ENCODE measurements at places on chromosomes 3 and 15.

GRCh38 chr15:74454764-74455500 lies 6.0 kb downstream of the UBL7 start:
- no peak for DNase-seq

- DNase-seq, result no peak
These were observed 450.9 kb upstream of the THRB start for GRCh38 chr3:24945563-24945962.

DNA sequence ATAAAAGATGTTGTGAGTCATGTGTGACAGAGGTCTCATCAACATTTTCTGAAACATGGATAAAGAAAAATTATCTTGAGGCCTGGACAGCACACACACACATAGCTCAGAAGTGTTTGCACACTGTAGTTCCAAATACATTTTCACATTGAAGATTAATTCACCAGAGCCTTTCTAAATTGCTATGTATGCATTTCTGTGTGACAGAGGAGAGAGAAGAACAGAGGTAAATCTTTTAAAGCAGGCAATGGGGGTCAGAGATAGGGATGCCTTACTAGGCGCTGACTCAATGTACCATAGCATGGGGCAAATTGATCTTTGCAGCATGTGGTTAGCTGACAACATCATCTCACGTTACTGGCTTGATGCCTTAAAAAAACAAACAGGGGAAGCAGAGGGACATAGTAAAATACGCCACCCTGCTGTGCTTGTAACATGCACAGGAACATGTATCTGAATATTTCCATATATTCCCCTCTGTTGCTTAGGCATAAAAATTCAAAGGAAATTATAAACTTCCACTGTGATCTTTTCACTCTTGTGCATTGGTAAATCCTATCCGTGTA lies 7.7 kb downstream of the POU1F1 start:
- no peak for DNase-seq

- no peak for DNase-seq
These were observed 48.5 kb downstream of the EFHB start for GRCh38 chr3:19885468-19885867.

DNA sequence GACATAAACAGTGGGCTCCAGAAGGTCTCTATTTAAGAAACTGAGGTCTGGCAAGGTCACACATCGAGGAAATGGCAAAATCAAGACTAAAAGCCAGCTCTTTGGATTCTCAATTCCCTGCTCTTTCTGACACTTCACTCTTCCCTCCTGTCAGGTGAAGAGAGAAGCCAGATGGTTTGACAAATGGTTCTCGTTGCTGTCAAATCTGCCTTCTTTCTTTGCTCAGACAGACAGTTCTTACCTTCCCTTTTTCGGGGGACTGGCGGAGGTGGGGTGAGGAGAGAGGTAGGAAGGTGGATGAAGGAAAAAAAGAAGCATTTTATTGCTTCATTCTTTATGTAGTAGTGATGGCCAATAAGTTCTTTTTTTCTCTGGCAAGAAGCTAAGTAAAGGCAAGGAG lies 133.4 kb downstream of the LPP start:
- no peak for DNase-seq

DNA sequence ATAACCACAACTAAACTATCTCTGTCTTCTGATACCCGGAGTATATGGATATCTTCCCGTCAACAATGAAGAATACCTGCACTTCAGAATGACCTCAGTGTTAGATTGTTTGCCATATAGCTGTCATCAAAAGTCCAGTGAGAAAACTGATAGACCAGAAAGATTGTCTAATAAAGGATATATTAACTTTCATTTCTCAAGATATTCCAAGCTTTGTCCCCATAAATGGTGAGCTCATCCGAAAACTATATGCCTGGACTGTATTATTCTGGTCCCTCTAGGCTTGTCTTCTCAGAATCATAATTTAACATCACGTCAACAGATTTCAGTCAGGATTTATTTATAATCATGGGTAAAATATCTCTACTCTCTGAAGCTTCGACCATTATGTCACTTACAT lies 100.5 kb downstream of the ATP8B4 start:
- DNase-seq, result no peak

- no peak for DNase-seq
These were observed 30.3 kb downstream of the ABHD2 start for GRCh38 chr15:89118481-89118989.

GRCh38 chr3:136576279-136577009 lies 175.7 kb downstream of the STAG1 start:
- no peak for DNase-seq

GRCh38 chr3:64642327-64643151 lies 45.3 kb downstream of the ADAMTS9 start:
- DNase-seq, result no peak

GRCh38 chr3:80663426-80663825 lies 895.6 kb upstream of the ROBO1 start:
- no peak for DNase-seq

GRCh38 chr3:150357923-150358607 lies 50.0 kb upstream of the TSC22D2 start:
- no peak for DNase-seq

DNA sequence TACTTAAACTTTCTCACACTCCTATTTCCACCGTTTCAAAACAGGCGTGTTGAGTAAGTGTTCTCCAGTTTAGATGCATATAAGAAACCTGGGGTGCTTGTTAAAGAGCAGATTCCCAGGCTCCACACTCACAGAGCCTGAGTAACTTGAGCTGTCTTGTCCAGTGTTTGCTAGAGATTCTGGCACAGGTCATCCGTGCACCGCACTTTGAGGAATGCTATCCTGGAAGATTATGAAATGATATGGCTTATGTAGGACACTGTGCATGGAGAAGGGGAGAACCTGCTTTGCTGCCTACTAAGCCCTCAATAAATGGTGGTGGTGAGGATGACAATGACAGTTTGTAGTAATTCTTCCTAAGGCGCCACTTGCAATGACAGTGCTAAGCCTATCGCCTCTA lies 273.7 kb downstream of the PDZRN3 start:
- no peak for DNase-seq

GRCh38 chr3:177439694-177440269 lies 242.5 kb upstream of the TBL1XR1 start:
- no peak for DNase-seq

DNA sequence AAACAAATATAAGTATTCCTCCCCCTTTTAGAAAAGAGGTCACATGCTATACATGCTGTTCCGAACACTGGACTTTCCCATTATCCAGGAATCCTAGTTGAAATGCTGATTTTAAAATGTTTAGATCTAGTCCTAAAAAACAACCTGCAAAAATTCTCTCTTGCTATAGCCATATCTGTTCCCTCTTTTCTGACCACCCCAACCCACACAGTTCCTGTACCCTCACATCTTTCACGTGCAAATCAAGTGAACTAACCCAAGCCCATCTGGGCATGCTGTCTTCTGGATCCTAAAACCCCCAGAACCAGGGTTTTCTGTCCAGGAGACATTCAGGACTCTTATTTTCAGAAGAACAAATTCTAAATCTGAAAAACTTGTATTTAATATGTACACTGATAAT lies 67.4 kb downstream of the RAD18 start:
- DNase-seq, result no peak

GRCh38 chr3:189204937-189205336 lies 33.2 kb downstream of the TPRG1 start:
- no peak for DNase-seq

DNA sequence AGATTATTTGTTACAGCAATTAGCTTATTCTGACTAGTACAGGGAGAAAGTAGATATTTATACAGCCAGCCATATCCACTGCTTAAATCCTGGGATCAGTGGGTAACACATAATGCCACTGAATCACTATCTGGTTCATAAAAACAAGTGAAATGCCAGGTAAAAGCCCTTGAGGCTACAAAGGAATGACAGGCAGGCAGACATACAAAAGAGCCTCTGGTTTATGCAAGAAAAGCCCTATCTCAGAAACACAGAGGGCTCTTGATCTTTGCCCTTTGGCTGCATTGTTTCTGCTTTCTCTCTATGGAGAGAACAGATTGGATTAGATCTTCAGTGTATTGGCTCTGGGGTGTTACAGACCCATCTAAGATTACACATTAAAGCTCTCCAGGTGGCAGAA lies 115.4 kb upstream of the GADL1 start:
- no peak for DNase-seq

- no peak for DNase-seq
These were observed 250.5 kb downstream of the SHQ1 start for GRCh38 chr3:72597756-72598195.

DNA sequence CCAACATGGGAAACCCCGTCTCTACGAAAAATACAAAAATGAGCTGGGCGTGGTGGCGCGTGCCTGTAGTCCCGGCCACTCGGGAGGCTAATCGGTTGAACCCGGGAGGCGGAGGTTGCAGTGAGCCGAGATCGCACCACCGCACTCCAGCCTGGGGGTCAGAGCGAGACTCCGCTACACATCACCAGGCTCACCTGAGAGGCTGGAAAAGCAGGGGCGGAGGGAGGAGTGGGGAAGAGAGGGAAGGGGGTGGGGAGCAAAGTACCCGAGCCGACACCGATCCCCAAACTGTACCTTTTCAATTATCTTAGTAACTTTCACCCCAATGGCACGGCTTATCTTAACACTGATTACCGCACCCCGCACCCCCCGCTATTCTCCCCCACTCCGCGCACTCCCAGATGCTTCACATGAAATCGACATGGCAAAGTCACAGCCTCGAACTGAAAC lies 46.4 kb upstream of the SYNM start:
- no peak for DNase-seq

DNA sequence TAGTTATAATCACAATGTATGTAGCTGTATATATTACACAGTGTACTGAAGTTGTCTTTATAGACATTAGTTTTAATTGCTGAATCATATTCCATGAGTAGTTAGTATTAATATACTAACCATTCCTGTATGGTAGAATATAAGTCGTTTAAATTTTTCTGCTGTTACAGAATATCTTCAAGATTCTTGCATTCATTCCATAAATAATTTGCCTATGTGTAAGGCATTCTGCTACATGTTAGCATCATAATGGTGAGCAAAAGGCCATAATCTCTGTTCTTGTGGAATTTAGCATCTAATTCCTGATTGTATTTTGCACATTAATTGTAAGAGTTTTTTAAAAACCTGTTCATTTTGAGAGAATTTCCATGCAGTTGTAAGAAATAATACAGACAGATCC lies 14.1 kb downstream of the GYG1 start:
- DNase-seq, result no peak

GRCh38 chr3:47794544-47794943 lies 8.4 kb upstream of the DHX30 start:
- no peak for DNase-seq

GRCh38 chr3:53941950-53942349 lies 50.3 kb upstream of the SELENOK start:
- no peak for DNase-seq

DNA sequence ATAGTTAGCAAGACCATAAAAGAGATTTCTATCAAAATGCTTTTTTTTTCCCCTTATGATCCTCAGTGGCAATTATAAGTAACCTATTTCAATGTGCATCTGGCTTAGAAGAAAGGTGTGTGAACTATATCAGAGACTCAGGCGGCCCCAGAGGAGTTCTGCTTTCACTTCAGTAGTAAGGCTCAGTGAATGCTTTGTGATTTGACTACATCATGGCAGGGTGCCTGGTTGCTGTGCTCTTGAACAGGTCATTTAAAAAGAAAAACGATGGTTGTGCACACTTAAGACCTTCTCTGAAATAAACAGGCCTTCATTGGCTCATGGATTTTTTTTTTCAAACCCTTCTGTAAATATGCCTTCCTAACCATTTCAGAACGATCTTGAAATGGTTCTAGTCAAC lies 400.4 kb upstream of the RARB start:
- no peak for DNase-seq

DNA sequence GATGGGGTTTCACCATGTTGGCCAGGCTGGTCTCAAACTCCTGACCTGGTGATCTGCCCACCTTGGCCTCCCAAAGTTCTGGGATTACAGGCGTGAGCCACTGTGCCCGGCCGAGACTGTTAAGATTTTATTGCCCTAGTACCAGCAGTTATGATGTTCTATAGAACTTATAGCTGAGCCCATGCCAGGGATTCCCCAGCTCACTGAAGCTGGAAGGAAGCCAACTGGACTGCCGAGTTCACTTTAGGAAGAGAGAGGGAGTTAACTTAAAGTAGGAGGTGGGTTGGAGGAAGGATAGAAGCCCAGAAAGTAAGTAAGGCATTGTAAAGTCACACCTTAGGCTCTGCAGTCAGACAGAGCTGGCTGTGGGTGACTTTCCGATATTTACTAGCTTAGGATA lies 101.1 kb upstream of the BOC start:
- no peak for DNase-seq

DNA sequence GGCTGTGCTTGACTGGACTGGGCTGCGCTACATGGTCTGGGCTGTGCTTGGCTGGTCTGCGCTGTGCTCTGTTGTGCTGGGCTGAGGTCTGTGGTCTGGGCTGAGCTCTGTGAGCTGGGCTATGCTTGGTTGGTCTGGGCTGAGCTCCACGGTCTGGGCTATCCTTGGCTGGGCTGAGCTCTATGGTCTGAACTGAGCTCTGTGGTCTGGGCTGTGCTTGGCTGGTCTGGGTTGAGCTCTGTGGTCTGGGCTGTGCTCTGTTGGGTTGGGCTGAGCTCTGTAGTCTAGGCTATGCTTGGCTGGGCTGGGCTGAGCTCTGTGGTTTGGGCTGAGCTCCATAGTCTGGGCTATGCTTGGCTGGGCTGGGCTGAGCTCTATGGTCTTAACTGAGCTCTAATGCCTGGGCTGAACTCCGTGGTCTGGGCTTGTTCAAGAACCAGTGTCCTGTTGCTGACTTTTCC lies 92.0 kb downstream of the PLXNA1 start:
- DNase-seq, result no peak

- no peak for DNase-seq
These were observed 25.5 kb downstream of the ABTB1 start for GRCh38 chr3:127698286-127698685.

DNA sequence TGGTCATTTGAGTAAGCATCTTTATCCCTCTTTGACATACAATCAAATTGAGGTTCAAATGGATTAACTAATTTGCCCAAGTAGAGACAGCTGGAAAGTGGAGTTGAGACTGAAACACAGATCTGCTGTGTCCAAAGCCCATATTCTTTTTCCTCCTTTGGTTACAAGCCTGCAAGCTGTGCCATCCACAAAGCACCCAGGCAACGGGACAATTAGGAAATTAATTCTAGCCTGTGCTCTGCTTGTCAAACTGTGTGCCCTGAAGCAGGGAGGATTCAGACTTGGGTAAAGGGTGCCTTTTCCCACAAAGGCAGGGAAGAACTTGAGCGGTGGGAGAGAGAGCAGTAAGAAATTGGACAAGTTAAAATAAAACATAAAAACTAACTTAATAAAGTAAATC lies 127.9 kb downstream of the DTWD1 start:
- no peak for DNase-seq

- no peak for DNase-seq
These were observed 94.4 kb upstream of the PHLDB2 start for GRCh38 chr3:111764645-111765091.

DNA sequence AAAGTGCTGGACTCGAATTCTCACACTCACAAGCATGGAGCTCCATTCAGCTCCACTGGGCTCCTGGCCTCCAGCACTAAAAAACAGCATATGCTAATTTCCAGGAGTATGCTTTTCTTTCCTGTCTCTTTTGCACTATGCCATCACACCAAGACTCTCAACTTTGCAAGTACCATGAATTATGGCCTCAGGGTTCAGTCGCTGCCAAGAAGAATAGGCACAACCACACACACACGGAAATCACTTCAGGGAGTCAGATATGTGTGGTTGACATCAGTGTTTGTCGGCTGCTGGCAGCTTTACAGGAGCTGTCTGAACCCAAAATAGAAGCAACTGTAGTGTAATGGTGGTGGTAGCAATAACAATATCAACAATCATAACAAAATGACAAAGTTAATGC lies 305.0 kb upstream of the SLCO3A1 start:
- no peak for DNase-seq

- no peak for DNase-seq
These were observed 35.2 kb downstream of the ARMC8 start for GRCh38 chr3:138222131-138222941.

GRCh38 chr15:77909182-77909940 lies 168.2 kb downstream of the TBC1D2B start:
- no peak for DNase-seq
